IPS DF 6.9 (cell line): ENCODE measurements at places on chromosomes 1 and 21.

GRCh38 chr1:9151328-9151860, 22.5 kb upstream of the GPR157 start:
- DNase-seq, result no peak
- peaks cover 6% of the 10 kb centered on the region; the same call in 1 of the 2 replicates for H3K36me3 ChIP-seq
- H3K27me3 ChIP-seq, result no peaks in the 10 kb centered on the region
- no peaks in the 10 kb centered on the region for H3K4me1 ChIP-seq

GRCh38 chr1:19484338-19484797, 971 bp downstream of the CAPZB start:
- no peak overlapping the region for H3K27ac ChIP-seq
- DNase-seq, result no peak
- peaks cover 24% of the 10 kb centered on the region for H3K4me1 ChIP-seq
- peak overlapping the region; percentile 77 for H3K4me3 ChIP-seq
- no peaks in the 10 kb centered on the region for H3K27me3 ChIP-seq

DNA sequence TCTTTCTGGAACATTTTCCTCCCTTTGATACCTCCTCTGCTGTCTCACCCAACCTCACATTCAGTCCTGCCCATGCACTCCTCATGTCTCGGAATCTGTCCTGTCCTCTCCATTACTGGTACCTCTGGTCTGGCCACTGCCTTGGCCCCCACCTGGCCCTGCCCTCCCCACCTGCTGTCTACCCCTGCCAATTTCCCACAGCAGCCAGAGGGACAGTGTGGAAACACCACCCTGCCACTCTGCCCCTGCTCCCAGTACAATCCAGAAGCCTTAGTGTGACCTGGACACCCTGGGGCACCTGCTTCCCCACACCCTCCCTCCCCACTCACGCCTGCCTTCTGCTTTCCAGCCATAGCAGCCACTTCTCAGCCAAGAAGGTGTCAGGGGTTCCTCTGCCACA, 534.4 kb downstream of the MATN1 start:
- no peak overlapping the region for H3K27ac ChIP-seq
- DNase-seq, result no peak
- H3K4me1 ChIP-seq, result no peaks in the 10 kb centered on the region
- no peaks in the 10 kb centered on the region for H3K27me3 ChIP-seq
- no peaks in the 10 kb centered on the region for H3K36me3 ChIP-seq

GRCh38 chr1:13699936-13700520, at the start of gene PRDM2:
Gene PRDM2, plus strand, starts transcription at chr1:13700188. Its CDS starts 15,418 bp downstream, at chr1:13715606.
- H3K27me3 ChIP-seq, result peaks cover 2% of the 10 kb centered on the region; the same call in 1 of the 2 replicates
- no peak for DNase-seq
- H3K4me3 ChIP-seq, result peak within 1 kb of the TSS; percentile 44; the same call in 1 of the 2 replicates
- no peaks in the 10 kb centered on the region for H3K4me1 ChIP-seq
- H3K27ac ChIP-seq, result no peak within 1 kb of the TSS

GRCh38 chr1:215568299-215568692, 1.2 kb downstream of the KCTD3 start:
- peak overlapping the region; percentile 81; the same call in 1 of the 2 replicates for H3K4me3 ChIP-seq
- no peaks in the 10 kb centered on the region for H3K36me3 ChIP-seq
- DNase-seq, result no peak
- H3K27me3 ChIP-seq, result no peaks in the 10 kb centered on the region
- H3K4me1 ChIP-seq, result no peaks in the 10 kb centered on the region

DNA sequence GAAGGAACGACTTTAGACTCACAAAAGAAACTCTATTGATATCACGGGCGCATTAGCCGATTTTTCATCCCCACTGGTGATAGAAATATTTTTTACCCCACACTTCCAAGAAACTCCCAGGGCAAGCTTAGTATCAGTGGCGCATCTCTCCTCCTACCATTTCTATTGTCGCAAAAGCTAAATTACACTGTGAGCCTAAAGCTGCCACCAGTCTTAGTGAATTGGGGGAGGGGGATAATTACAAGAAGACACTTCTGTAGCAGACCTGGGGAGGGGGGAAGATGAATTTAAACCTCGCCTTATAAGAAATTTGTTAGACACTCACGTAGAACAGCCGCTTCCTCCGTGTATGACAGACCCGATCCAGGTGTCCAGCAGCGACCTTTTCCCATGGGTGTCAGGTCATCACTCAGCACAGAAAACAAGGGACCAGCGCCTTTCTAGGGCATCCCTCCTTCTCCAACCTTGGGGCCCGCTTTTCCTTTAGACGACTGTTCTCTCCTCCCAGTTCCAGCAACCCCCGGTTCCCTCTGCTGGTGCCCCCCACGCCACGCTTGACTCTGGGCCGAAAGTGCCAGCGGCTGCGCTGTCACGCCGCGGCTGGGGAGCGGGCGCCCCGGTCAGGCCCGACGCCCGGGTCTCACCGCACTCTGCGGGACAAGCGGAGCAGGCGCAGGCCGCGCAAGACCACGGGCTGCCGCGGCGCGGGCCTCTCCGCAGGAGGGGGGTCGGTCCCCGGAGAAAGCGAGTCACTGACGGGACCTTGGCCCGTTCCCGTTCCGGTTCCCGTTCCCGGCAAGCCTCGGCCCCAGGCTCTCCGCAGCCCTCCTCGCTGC, 821 bp downstream of the PHC2 start:
- DNase-seq, result no peak
- H3K36me3 ChIP-seq, result no peaks in the 10 kb centered on the region
- H3K27ac ChIP-seq, result no peak overlapping the region
- H3K4me1 ChIP-seq, result peaks cover 4% of the 10 kb centered on the region; the same call in 1 of the 2 replicates
- H3K4me3 ChIP-seq, result peak overlapping the region; percentile 69; the same call in 1 of the 2 replicates

DNA sequence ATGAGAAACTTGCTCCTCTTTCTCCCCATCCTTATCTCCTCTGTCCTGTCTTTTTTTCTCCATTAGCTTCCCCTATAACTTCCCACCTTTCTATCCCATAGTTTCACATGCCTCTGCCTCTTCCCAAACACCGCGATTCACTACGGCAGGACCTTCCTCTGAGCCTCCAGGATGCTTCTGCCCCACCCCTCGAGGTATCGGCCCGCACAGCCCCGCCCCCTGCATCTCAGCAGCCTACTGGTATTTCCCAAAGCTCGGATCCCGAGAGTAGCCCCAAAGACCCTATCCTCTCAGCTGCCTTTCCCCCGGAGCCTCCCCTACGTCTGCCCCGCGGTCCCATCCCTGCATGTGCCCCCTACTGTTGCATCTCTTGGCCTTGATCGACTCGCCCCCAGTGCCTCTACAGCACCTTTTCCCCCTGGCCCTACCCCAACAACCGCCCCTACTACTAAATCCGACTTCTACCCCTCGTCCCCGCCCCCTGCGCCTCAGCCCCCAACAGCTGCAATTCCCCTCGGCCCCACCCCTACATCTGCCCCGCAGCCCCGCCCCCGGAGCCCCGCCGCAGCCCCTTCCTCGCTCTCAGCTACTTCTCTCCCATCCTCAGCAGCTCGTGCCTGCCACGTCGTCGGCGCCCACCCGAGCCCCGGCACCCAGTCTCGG, 512 bp downstream of the PIAS3 start:
- H3K36me3 ChIP-seq, result peaks cover 20% of the 10 kb centered on the region
- no peaks in the 10 kb centered on the region for H3K27me3 ChIP-seq

GRCh38 chr1:211910913-211911485, 80.4 kb upstream of the LPGAT1 start:
- no peaks in the 10 kb centered on the region for H3K36me3 ChIP-seq
- no peaks in the 10 kb centered on the region for H3K4me1 ChIP-seq
- no peak overlapping the region for H3K27ac ChIP-seq
- H3K27me3 ChIP-seq, result no peaks in the 10 kb centered on the region
- H3K4me3 ChIP-seq, result no peak overlapping the region

GRCh38 chr1:59063501-59063900, 233.4 kb upstream of the FGGY start:
- no peaks in the 10 kb centered on the region for H3K36me3 ChIP-seq
- no peak overlapping the region for H3K4me3 ChIP-seq
- H3K4me1 ChIP-seq, result peaks cover 5% of the 10 kb centered on the region
- H3K27me3 ChIP-seq, result no peaks in the 10 kb centered on the region

- peaks cover 3% of the 10 kb centered on the region; the same call in 1 of the 2 replicates for H3K36me3 ChIP-seq
- H3K27me3 ChIP-seq, result no peaks in the 10 kb centered on the region
- no peak for DNase-seq
- H3K4me3 ChIP-seq, result peak overlapping the region; percentile 66; the same call in 1 of the 2 replicates
- H3K27ac ChIP-seq, result peak overlapping the region; percentile 78
Measured at GRCh38 chr1:54407154-54407403, 885 bp upstream of the SSBP3 start.

- H3K27ac ChIP-seq, result no peak overlapping the region
- H3K4me3 ChIP-seq, result no peak overlapping the region
- H3K4me1 ChIP-seq, result no peaks in the 10 kb centered on the region
- H3K36me3 ChIP-seq, result no peaks in the 10 kb centered on the region
Measured at GRCh38 chr1:98364544-98364943, 297.0 kb upstream of the SNX7 start.

DNA sequence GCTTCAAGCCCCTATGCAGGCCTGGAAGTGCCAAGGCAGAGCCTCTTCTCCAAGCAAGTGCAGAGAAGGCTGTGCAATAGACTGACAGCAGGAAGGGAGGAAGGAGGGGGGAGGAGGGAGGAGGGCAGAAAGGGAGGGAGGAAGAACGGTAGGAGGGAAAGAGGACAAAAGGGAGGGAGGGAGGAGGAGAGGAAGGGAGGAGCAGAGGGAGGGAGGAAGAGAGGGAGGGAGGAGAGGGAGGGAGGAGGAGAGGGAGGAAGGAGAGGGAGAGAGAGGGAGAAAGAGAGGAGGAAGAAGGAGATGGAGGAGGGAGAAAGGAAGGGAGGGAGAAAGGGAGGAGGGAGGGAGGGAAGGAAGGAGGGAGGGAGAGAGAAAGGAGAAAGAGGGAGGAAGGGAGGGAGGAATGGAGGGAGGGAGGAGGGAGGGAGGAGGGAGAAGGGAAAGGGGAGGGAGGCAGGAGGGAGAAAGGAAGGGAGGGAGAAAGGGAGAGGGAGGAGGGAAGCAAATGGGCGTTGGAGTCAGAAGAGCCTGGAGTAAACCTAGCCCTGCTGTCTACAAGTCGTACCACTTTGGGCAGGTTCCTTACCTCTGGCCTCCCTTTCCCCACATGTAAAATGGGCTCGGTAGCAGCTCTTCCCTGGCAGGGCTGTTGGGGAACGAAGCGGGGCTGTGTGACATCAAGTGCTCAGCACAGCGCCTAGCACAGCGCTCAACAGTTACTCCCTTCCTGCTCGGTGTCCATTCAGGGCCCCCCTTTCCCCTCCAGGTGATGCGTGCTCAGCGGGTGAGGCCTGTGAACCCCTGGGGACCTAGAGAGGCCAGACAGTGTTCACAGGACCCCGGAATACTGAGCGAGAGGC, 244.6 kb downstream of the NPHP4 start:
- no peaks in the 10 kb centered on the region; the same call in 1 of the 2 replicates for H3K36me3 ChIP-seq
- H3K4me3 ChIP-seq, result no peak overlapping the region
- peaks cover 5% of the 10 kb centered on the region; the same call in 1 of the 2 replicates for H3K4me1 ChIP-seq
- no peaks in the 10 kb centered on the region for H3K27me3 ChIP-seq
- no peak overlapping the region for H3K27ac ChIP-seq
- no peak for DNase-seq

- no peaks in the 10 kb centered on the region for H3K27me3 ChIP-seq
- H3K36me3 ChIP-seq, result no peaks in the 10 kb centered on the region
- H3K4me3 ChIP-seq, result no peak overlapping the region
- H3K27ac ChIP-seq, result no peak overlapping the region
- H3K4me1 ChIP-seq, result 0 out of 2 replicates have a peak, but pooled peaks cover 1% of the 10 kb centered on the region
Measured at GRCh38 chr1:176541663-176542062, 78.7 kb downstream of the PAPPA2 start.
